ENCODE measurements at places on chromosomes 4 and X.

GRCh38 chrX:55487143-55487542, 2.5 kb downstream of the USP51 start:
- DNase-seq: no peak

- no peak for DNase-seq
Measured at GRCh38 chrX:140273921-140274320, 230.9 kb downstream of the SOX3 start.

DNA sequence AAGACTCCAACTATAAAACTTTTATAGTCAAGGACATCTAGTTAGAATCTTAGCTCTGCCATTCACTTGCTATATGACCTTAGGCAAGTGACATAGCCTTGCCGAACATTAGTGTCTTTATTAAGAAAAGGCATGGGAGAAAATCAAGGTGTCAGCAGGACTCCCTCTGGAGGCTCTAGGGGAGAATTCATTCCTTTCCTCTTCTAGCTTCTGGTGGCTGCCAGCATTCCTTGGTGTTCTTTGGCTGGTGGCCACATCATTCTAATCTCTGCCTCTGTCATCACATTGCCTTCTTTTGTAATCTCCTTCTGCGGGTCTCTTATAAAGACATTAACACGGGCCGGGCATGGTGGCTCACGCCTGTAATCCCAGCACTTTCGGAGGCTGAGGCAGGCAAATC, 99.8 kb downstream of the PPP1R2C start:
- no peak for DNase-seq

DNA sequence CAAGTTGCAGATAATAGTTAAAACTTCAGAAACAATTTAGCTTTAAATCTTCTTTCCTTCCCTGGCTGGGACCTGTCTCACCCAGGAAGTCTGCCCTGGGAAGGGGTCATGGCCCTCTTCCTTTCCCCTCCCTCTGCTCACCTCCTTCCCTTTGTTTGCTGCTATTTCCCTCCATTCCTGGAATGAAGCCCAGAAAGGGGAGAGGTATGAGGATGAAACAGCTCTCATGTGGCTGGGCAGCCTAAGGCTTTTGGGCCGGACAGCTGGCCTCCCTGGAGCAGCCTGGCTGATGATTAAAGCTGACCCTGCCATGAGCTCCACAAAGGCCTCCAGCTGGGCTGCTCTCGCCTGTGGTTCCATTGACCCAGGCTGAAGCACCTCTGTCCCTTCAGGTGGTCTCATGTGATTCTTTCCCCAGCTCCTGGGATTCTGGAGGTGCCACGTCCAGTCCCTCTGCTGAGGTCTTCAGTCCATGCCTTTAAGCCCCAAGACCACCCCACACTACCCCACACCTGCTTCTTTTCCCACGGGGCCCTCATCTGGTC, 202.1 kb downstream of the PTTG2 start:
- no peak for DNase-seq

DNA sequence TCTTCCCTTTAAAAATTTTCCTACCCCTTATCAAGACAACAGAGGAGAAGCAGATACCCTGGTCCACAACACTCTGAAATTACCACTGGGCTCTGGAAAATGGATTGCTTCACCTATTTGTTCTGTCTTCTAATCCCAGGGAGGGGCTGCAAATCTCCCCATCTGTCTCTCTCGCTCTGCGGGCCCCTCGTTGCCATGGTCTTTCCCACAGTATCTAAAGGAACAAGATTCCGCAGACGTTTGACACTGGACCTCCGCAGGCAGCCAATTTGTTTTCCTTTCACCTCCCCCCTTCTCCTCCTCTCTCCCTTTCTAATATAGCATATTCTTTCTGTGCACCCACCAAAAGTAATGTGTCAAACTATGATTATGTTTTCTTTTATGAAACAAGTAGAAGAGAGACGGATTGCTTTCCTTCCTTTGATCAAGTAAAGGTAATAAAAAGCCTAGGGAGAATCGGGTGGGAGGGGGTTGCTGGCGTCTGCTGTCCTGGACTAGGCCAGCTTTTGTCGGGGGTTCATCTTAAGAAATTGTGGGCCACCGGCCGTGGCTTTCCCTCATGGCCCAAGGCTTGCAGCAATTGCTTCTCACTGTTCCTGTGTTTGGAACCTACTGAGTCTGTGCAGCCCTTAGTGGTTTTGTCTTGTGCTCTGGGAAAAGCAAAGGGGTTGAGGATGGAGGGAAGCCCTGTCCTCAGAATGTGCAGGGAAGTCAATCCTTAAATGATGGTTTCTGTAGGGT, 81.0 kb downstream of the MGST2 start:
- DNase-seq: no peak

DNA sequence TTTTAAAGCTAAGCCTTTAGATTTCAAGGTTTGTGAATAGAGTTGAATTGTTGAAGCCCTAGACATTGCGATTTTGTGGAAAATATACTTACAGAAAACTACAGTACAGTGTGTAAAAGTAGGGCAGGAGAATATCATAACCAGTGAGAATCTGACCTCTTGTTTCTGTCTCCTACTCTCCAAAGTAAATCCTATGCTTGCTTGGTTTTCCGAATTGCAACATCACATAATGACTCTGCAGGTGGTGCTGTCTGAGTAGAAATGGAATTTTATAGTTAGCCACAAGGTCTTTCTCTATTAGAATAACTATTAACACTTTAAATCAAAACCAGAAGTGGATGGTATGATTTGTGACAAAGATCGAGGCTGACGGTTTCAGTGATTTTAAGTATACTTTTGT, 505.6 kb downstream of the RAPGEF2 start:
- no peak for DNase-seq

GRCh38 chrX:153443476-153444332, 2.2 kb downstream of the TREX2 start:
- DNase-seq: no peak

GRCh38 chr4:148166132-148166591, 276.1 kb downstream of the NR3C2 start:
- DNase-seq: no peak

- no peak for DNase-seq
Measured at GRCh38 chr4:168811207-168811606, 198.8 kb downstream of the CBR4 start.

DNA sequence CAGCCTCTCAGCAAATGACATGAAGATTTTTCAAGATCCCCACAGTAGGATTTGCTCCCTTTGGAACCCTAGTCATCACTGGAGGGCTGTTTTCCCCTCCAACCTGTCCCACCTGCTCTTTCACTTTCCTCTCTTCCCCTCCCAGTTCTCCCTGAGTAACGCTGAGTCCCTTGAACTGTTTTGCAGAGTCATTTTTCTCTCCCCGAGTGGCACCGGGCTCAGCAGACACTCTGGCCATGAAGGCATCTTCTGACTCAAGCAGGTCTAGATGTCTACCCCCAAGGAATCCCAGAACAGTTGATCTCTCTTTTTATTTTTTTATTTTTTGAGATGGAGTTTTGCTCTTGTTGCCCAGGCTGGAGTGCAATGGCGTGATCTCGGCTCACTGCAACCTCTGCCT, 52.2 kb downstream of the HTRA3 start:
- no peak for DNase-seq

DNA sequence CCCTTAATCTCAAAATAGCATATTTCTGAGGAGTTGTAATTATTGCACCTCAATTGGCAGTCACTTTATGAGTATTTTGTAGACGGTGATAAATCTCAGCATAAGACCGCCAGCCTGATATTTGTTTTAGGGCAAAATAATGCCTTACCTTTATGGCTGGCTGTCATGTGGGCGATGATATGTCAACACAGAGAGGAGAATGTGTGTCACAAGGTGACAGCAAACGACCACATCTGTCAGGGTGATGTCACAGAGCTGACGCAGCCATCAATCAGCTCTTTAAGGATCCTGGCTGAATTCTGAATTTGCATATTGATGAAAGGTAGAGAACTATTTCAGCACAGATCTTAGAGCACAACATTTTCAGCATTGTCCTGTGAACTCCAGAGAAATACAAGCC, 209.7 kb downstream of the CEP135 start:
- DNase-seq: no peak

GRCh38 chr4:24067367-24068193, 177.7 kb upstream of the PPARGC1A start:
- DNase-seq: no peak

- no peak for DNase-seq
Measured at GRCh38 chrX:130176354-130176776, 4.6 kb downstream of the RAB33A start.

DNA sequence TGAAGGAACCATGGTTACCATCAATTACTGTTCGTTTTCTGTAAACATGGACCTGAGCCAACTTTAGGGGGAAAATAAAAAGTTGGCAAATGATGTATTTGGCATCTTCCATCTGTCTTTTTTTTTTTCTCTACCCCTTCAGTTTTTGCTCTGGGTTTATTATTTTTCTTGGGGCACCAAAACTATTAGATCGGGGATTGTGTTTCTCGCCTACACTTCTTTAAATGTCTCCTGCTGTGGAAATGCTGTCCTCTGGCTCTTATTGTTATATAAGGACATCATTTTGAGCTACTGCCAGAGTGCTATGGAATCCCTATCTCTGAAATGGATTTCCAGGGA, 234.0 kb upstream of the SLIT2 start:
- no peak for DNase-seq

DNA sequence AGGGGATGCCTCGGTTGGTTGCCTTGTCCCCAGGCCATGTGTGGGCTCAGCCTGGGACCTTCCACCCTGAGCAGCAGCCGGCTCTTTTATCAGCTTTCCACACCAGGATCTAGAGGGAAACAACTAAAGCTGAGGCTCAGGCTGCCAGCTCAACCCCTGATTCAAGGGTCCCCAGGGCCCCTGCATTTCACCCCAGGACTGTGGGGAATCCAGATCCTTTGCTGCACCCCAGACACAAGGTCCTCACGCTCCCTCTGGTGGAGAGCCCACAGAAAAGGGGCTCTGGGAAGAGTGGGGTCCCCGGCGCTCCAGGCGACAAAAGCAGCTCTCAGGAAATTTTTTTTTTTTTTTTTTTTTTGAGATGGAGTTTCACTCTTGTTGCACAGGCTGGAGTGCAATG, 64.3 kb downstream of the ZFYVE28 start:
- no peak for DNase-seq

DNA sequence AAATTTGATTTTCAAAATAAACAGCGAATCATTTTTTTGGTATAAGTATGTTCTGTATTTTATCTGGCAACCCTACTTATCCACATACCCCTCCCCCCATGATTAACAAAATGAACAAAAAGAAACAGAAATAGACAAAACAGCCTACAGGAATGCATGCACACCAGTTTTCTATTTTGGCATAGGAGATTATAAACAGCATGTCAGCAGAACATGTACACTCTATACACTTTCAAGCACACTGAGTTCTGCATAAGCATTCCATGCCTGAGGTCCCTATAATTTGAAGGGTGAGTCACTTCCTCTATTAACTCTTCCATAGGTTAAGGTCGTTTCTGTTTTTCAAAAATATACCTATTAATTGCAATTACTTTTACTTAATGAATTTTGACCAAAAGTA, 28.0 kb upstream of the ZNF280C start:
- no peak for DNase-seq
